ENCODE measurements at places on chromosomes 7 and 10.

- no peak for DNase-seq
Observed at GRCh38 chr10:16626697-16627096, 105.0 kb upstream of the C1QL3 start.

DNA sequence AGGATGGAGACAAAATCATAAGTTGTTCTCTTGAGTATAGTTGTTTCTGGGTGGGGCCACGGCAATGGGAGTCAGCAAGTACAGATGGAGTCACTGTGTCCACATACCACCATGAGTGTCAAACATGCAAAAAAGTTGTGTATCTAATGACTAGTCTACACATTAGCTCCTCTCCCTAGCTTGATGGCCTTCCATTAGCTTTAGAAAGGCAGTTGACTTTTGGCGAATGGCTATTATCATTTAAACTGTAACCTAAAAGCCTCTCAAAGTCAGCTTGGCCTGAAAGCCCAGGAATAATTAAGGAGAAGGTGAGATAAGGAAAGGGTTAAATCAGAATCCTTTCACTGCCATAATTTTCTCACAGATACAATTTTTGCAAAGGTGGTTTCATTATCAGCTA, 95.5 kb upstream of the MEOX2 start:
- DNase-seq = no peak

- DNase-seq = no peak
Observed at GRCh38 chr7:138238734-138239659, 162.7 kb downstream of the AKR1D1 start.

DNA sequence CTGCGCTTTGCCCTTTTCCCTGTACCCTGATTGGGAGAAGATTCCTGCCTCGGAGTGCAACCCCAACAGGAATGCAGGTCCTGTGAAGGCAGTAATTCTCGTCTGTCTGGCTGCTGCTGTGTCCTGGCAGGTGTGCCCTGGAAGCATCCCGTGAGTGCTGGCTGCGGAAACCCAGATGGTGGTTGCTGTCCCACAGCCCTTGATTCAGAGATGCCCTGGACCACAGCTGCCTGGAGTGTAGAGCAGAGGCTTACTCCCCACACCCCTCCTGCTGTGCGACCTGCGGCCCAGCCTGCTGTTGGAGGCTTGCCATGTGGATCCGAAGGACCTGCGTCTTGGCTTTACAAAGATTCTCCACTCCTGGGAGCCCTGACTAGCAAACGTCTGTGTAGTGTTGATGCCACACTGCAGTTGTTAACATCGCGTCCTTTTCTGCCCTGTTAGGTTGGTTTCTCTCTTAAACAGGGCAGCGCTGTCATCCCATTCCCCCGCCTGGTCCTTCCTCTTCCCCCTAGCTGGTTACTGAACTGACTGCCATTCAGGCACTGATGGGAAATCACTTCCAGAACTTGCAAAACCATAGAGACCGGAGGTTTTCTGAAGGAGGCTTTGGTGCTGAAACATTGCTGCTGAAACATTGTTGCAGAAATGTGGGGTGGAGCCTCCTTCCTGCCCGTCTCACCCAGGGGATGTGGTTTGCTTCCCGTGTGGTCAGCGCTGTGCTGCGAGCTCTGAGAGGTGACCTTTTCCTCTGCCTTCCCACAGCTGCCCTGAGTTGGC, 53.3 kb downstream of the DNAJB6 start:
- no peak for DNase-seq

DNA sequence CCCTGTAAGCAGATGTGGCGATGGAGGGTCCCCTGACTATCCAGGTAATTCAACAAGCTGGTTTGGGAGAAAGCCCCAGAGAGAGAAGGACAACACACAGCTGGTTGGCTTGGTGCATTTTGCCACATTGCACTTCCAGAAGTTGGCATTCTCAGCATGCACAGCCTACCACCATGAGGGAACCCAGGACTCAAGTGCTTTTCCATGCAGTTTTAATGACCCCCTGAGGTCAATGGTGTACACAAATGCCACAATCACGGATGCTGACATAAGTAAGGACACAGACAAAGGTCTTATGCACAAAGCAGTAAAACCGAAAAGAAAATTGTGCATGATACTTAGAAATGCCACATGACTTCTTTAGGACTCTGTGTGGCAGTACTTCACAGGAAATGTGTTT, 645.1 kb downstream of the KCNMA1 start:
- DNase-seq = no peak

- DNase-seq = no peak
Observed at GRCh38 chr10:82211346-82211745, 336.4 kb downstream of the NRG3 start.

GRCh38 chr10:121098211-121098610, 247.0 kb downstream of the WDR11 start:
- no peak for DNase-seq

- no peak for DNase-seq
Observed at GRCh38 chr7:23213755-23214154, 31.9 kb downstream of the NUP42 start.

GRCh38 chr10:2744547-2745200, 322.7 kb upstream of the PFKP start:
- no peak for DNase-seq

GRCh38 chr7:109256762-109257560, 687.3 kb downstream of the DNAJB9 start:
- no peak for DNase-seq

DNA sequence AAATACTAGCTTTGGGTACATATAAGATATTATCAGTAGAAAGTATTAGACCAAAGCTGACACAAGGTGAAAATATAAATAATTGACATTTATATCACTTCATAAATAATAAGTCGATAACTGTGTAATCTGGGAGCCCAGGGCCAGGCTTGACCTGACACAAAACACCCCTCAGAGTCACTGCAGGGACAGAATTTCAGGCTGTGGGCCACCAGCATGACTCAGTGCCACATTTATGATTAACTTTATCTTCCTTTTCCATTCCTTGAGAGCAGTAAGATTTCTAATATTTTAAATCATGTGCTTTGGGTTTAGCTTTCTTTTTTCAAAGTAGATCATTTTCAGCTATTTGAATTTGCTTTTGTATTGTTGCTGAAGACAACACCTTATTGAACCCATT, 102.9 kb upstream of the NFE2L3 start:
- DNase-seq = no peak

- no peak for DNase-seq
Observed at GRCh38 chr7:92783260-92784201, 52.8 kb downstream of the CDK6 start.

DNA sequence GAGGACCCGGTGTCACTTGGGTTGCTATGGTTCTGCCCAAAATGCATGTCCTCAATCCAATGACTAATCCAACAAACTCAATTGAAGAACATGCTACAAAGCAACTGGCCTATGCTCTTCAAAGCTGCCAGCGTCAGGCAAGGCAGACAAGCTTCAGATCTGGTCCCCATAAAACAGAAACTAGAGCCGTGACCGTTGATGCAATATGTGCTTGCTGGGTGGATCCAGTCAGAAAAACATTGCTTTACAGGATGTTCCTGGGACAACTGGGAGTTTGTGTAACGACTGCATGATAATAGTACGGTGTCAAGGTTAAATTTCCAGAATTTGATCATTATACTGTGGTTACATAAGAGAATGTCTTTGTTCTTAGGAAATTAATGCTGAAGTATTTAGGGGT, 120.7 kb upstream of the CTBP2 start:
- DNase-seq = no peak

GRCh38 chr10:11246752-11247467, 229.2 kb downstream of the CELF2 start:
- DNase-seq = no peak

DNA sequence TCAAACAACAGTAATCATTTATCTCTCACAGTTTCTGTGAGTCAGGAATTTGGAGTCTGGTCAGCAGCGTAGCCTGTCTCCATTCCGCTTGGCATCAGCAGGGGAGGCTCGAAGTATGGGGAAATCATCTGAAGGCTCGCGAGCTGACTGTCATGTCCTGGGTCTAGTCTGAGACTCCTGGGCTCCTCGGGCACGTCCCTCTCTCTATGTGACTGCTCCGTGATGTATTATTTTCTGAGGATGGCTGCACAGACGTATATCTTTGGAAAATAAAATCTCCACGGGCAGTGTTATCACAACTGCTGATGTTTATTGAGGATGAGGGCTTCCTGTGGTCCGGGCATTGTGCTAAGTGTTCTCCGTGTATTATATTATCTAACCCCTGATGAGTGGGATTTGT, 23.3 kb upstream of the PCGF5 start:
- no peak for DNase-seq

DNA sequence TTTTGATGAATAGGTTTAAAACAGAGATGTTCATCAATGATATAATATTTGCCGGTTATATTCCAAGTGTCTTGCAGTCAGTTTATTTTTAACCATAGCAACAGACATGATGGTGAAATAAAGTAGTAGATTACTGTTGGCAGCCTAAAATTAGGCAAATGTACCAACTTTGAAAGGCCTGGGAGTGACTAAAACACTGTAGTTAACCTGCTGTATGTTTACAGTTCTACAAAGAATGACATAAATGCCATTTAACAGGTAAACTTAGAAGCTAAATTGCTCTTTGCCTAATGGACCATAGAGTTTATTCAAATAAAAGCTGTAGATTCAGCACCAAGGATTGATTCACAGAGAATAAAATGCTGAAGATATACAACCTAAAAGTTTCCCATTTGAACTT, 64.1 kb downstream of the PHTF2 start:
- DNase-seq = no peak

- no peak for DNase-seq
Observed at GRCh38 chr7:157271991-157272324, 64.8 kb upstream of the DNAJB6 start.

- DNase-seq = no peak
Observed at GRCh38 chr7:21671859-21672258, 129.0 kb downstream of the DNAH11 start.

- no peak for DNase-seq
Observed at GRCh38 chr7:26070290-26070689, 81.7 kb upstream of the NFE2L3 start.

- DNase-seq = no peak
Observed at GRCh38 chr10:120415709-120416330, 41.2 kb upstream of the PLPP4 start.

GRCh38 chr7:17043012-17043877, 161.5 kb upstream of the AGR3 start:
- no peak for DNase-seq

- DNase-seq = no peak
Observed at GRCh38 chr7:44222776-44223261, 22.0 kb downstream of the YKT6 start.

DNA sequence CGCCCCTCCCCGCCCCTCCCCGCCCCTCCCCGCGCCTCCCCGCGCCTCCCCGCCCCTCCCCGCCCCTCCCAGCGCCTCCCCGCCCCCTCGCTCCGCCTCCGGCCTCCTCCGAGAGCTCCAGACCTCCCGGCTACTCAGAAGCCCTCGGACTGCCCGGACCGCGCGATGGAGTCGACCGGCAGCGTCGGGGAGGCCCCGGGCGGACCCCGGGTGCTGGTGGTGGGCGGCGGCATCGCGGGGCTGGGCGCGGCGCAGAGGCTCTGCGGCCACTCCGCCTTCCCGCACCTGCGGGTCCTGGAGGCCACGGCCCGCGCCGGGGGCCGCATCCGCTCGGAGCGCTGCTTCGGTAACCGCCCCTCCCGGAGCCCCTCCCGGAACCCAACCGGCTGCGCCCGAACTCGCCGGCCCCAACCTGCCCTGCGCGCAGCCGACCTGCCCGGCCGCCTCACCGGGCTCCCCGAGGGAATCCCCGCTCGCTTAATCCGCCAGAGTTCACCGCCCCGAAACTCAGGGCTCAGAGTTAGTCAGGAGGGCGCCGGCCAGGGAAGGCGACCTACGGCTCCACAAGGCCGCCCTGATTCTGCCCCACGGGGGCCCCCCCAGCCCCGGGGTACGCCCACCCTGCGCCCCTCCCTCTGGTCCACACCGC, at the start of gene PAOX:
Gene PAOX, plus strand, starts transcription at position 111 of the 649 bp plus-strand sequence. Its CDS starts 55 bp downstream, at position 166.
- DNase-seq = no peak

DNA sequence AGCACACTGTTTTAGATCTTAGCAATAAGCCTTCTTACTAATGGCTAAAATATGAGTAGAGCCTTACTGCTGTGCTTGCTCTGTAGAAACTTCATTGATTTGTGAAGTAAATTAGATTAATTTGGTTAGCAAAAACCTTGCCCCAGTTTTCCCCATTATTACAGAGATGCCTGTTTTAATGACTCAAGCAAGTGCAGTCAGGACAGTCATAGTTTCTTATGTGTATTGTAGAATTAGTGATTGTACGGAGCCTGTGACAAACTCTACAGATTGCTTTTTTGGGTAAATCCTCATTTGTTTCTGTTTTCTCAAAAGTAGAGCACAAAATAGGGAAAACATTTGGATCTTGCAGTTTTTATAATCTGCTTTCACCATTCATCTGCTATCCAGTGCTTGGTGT, 7.0 kb downstream of the TAX1BP1 start:
- no peak for DNase-seq

GRCh38 chr10:108913300-108913699, 1010.0 kb downstream of the XPNPEP1 start:
- no peak for DNase-seq

DNA sequence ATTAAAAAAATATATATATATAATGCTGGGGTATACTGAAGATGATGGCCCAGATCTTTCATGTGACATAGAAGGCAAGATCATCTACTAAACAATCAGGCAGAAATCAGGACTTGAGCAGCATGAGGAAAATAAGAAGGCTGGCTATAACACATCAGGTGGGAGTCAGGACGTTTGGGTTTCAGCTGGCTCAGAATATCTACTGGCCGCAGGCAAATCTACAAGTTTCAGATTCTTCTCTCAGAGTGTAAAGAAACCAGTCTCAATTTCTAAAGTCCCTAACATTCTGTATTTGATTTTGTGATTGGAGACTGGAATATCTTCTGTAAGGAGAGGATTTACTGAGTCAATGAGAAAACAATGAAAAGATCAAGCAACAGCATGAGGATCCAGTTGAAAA, 37.7 kb upstream of the FAM3C start:
- no peak for DNase-seq

GRCh38 chr10:117167346-117167788, 29.3 kb upstream of the VAX1 start:
- no peak for DNase-seq

- DNase-seq = no peak
Observed at GRCh38 chr7:80087771-80088170, 46.9 kb upstream of the GNAI1 start.

- DNase-seq = no peak
Observed at GRCh38 chr10:13629116-13629515, 42.4 kb downstream of the PRPF18 start.

- no peak for DNase-seq
Observed at GRCh38 chr7:140300243-140301136, 97.8 kb downstream of the SLC37A3 start.

- DNase-seq = no peak
Observed at GRCh38 chr10:98208925-98209324, 59.1 kb downstream of the LOXL4 start.
